ENCODE measurements at places on chromosomes 3 and 15. TPM values are rescaled to one million over a fixed set of nuclear protein-coding genes. Genes with fewer than 3 reads are reported as not detected.

GRCh38 chr3:178777718-178778411, 241.6 kb downstream of the KCNMB2 start:
- DNase-seq: no peak
- no peaks in the 10 kb centered on the region for H3K27me3 ChIP-seq
- H3K27ac ChIP-seq: no peak overlapping the region
- no peak overlapping the region for H3K4me3 ChIP-seq
- H3K36me3 ChIP-seq: no peaks in the 10 kb centered on the region

DNA sequence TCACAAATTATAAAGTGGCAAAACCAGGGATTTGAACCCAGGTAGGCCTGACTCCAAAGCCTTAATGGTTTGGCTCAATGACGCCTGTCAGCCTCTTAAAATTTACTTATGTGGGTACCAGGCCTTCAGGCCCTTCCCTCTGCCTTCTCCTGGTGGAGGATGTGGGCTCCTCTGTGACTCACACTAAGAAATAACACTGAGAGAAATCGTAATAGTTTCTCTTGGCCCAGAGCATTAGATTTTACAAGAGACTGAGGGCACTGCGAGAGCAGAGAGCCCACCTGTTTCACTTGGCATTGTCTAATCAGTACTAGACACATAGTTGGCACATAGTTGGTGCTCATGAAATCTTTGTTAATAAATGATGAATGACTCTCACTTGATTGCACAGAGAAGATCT, 505.2 kb downstream of the SHQ1 start:
- no peaks in the 10 kb centered on the region for H3K27me3 ChIP-seq
- no peak overlapping the region for H3K27ac ChIP-seq
- DNase-seq: no peak
- H3K36me3 ChIP-seq: no peaks in the 10 kb centered on the region

GRCh38 chr3:171755015-171755589, 55.2 kb downstream of the PLD1 start:
- no peak overlapping the region for H3K4me3 ChIP-seq
- no peak overlapping the region for H3K27ac ChIP-seq
- no peaks in the 10 kb centered on the region for H3K4me1 ChIP-seq
- no peak for DNase-seq

DNA sequence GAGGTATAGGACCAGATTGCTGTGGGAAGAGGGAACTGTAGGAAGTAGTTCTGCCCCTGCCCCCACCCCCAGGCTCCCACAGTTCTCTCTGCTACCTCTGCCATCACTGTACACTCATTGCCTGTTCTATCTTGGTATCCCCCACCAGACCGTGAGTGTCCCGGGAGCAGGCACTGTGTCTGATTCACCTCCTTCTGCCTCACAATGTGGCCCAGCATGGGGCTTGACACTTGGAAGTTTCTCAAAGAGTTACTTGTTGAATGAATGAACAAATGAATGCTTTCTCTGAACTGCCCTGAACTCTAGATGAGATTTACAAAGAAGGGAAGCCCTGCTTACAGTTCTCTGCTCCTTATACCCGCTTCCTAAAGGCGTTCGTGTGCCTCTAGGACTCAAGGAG, 27.1 kb upstream of the PIK3CB start:
- H3K27ac ChIP-seq: no peak overlapping the region
- DNase-seq: no peak
- peaks cover 13% of the 10 kb centered on the region for H3K4me1 ChIP-seq
- no peaks in the 10 kb centered on the region for H3K36me3 ChIP-seq

- no peak for DNase-seq
- H3K4me3 ChIP-seq: no peak overlapping the region
- no peaks in the 10 kb centered on the region for H3K4me1 ChIP-seq
- no peaks in the 10 kb centered on the region for H3K36me3 ChIP-seq
- no peaks in the 10 kb centered on the region for H3K27me3 ChIP-seq
Observed at GRCh38 chr15:57797568-57798267, 91.2 kb downstream of the POLR2M start.

- peak; percentile 5 for DNase-seq
- H3K27me3 ChIP-seq: no peaks in the 10 kb centered on the region
- peak overlapping the region; percentile 60 for H3K4me3 ChIP-seq
- no peak overlapping the region for H3K27ac ChIP-seq
- peaks cover 5% of the 10 kb centered on the region for H3K4me1 ChIP-seq
Observed at GRCh38 chr15:82679626-82680199, 30.0 kb downstream of the AP3B2 start.

GRCh38 chr3:42749753-42750231, 23.3 kb downstream of the CCDC13 start:
- H3K27ac ChIP-seq: peak overlapping the region; percentile 98
- no peaks in the 10 kb centered on the region for H3K27me3 ChIP-seq
- peak; percentile 86 for DNase-seq
- H3K4me1 ChIP-seq: peaks cover 74% of the 10 kb centered on the region
- H3K36me3 ChIP-seq: no peaks in the 10 kb centered on the region

GRCh38 chr3:117688583-117688982, 979.0 kb downstream of the TUSC7 start:
- no peak overlapping the region for H3K4me3 ChIP-seq
- no peaks in the 10 kb centered on the region for H3K36me3 ChIP-seq
- H3K27ac ChIP-seq: no peak overlapping the region
- H3K27me3 ChIP-seq: no peaks in the 10 kb centered on the region
- no peak for DNase-seq

DNA sequence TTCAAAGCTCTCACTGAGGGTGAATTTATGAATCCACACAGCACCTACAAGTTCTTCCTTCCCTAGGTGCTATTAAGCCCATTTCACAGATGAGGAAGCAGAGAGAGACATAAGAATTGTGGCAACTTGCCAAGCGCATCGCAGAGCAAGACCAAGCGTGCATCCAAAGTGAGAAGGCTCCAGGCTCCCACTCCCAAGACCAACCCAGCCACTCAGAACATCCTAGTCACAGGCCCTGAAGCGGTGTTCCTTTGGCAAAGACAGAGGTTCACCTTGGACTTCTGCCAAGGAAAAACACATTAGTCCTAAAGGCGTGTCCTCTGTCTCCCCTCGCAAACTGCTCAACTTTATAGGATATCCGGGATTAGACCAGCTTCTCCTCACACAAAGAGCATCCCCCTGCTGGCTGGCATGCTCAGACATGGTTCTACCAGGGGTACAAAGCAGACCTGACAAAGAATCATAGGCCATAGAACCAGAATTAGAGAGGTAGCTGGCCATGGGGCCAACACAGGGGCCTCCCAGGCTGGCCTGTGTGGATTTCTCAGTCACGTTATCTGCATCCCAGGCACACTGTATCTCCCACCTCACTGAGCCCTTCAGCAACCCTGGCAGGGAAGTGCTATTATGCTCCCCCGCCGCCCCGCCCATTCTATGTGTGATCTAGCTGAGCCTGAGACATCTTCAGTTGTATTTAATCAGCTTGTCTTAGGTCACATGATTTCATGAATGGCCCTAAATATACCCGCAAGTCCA, 160.2 kb downstream of the FOXP1 start:
- no peaks in the 10 kb centered on the region for H3K36me3 ChIP-seq
- H3K27ac ChIP-seq: no peak overlapping the region
- no peaks in the 10 kb centered on the region for H3K27me3 ChIP-seq
- no peak overlapping the region for H3K4me3 ChIP-seq
- H3K4me1 ChIP-seq: peaks cover 29% of the 10 kb centered on the region

DNA sequence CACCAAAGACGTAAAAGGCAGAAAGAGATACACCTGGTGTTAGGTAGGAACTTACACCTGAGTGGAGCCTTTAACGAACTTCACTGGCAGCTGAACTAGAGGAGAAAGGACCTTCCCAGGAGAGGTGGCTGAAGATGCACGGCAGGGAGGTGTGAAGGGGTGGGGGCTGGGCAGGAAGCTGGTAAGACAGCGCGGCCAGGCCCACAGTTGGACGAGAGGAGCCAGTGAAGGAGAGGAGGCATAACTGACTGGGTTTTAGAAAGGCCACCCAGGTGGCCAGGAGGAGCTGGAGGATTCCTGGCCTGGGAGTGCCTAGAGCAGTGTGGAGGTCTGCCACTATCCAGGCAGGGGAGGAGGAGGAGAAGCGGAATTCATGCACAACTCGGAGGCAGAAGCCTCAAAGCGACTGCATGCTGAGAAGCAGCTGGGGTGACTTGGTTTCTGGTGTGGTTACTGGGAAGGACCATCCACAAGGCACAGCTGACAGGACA, 51.9 kb downstream of the SLC41A3 start:
- H3K4me3 ChIP-seq: no peak overlapping the region
- no peaks in the 10 kb centered on the region for H3K27me3 ChIP-seq
- no peaks in the 10 kb centered on the region for H3K36me3 ChIP-seq
- no peaks in the 10 kb centered on the region for H3K4me1 ChIP-seq
- DNase-seq: no peak

GRCh38 chr3:28915741-28916500, 364.9 kb upstream of the RBMS3 start:
- no peak overlapping the region for H3K27ac ChIP-seq
- no peaks in the 10 kb centered on the region for H3K36me3 ChIP-seq
- H3K27me3 ChIP-seq: no peaks in the 10 kb centered on the region

DNA sequence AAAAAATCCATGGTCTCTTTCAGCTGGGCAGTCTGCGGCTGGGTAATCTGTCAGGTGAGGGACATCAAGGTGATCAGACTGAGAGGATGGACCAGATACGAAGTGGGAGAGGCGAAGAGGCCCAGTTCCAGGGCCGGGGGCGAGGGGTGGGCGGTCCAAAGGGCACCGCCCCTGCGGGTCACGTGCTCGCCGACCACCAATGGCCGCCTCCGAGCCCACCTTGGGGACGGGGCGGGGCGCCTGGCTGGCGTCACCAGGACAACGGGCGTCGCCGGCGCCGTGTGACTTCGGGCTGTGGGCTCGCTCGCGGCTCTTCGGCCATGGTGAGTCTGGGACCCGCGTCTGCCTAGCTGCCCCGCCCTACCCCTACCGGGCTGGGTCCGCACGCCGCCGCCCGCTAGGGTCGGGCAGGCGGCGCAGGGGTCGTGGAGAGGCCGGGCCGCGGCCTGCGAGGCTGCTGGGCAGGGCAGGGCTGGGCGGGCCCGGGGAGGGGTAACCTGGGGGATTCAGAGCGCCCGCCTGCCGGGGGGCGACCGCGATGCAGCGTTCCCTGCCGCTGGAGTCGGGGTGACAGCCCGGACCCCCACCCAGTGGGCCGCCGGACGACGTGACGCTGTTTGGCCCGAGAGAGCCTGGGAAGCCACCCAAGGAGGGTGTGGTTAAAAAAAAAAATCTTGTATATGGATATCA, at the start of gene FBXL2:
TSS of gene FBXL2 (plus strand) at position 250 of the 690 bp plus-strand sequence. CDS start at position 321, 71 bp downstream.
- no peaks in the 10 kb centered on the region for H3K4me1 ChIP-seq
- H3K27me3 ChIP-seq: no peaks in the 10 kb centered on the region
- H3K36me3 ChIP-seq: no peaks in the 10 kb centered on the region
- peak within 1 kb of the TSS; percentile 86 for H3K4me3 ChIP-seq

DNA sequence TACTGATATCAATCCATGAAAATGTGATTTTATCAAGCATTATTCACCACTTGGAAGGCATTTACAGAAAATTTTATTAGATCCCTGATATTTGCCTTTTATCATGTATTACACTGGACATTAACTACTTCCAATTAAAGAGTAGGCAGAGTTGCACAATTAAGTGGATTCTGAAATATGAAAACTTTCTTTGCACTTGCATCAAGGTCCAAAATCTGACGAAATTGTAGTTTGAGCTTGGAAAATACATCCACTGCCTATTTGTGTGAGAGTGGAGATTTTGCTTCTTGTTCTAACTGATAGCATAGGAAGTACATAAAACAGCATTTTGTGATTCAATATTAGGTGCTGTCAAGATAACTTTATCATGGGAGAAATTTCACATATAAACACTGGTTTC, 49.6 kb upstream of the SLC12A8 start:
- DNase-seq: no peak
- H3K27ac ChIP-seq: no peak overlapping the region
- H3K4me3 ChIP-seq: no peak overlapping the region
- no peaks in the 10 kb centered on the region for H3K36me3 ChIP-seq

MORC1 gene
- total RNA-seq: 0.13 TPM

SAMMSON gene
- 0.27 TPM for total RNA-seq

ZNF654 gene
- 16.7 TPM for total RNA-seq

SNX22 gene
- total RNA-seq: 114 TPM

OR5K2 gene
- total RNA-seq: not detected

PP2D1 gene
- total RNA-seq: not detected

All from thyroid gland (tissue), 4 donors.